ENCODE measurements at places on chromosomes 12 and 14. TPM values are rescaled to one million over a fixed set of nuclear protein-coding genes. Genes with fewer than 3 reads are reported as not detected.

Gene RERGL
- total RNA-seq: 3.2 TPM

Gene NAV3
- total RNA-seq: 12.5 TPM

Gene PTCSC3
- total RNA-seq: 2.3 TPM

Gene GLTP
- 35.5 TPM for total RNA-seq

Gene FGD4
- total RNA-seq: 64.6 TPM

Gene SLC25A47
- not detected for total RNA-seq

Gene RNF10
- total RNA-seq: 150 TPM

GRCh38 chr12:47650469-47650868 is 55.4 kb downstream of the RPAP3 start:
- DNase-seq: no peak

- no peak for DNase-seq
Observed at GRCh38 chr14:30520536-30520935, 38.4 kb upstream of the G2E3 start.

DNA sequence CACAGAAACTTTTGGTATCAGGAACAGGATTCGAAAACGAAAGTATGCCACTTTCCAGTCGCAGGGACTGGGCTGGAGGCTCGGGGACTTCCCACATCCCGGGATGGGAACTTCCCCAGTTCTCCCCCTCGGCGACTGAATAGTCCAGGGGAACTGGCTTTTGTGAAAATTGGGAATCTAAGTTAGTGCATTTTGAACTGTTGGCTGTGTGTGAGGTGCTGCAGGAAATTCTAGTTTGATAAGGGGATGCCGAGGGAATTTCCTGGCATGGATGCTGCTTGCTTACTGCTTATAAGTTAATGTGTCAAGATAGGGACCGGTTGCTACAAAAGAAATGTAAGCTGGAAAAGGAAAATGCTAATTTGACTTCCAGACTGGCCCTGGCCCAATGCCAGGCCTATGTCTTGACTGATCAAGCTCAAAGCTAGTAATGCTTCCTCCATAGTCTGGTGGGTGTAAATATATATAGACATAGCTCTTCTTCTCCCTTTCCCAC is 73.4 kb upstream of the EIF5 start:
- peak; percentile 86 for DNase-seq

- no peak for DNase-seq
Observed at GRCh38 chr12:48070731-48071130, 35.1 kb downstream of the SENP1 start.

GRCh38 chr14:96876747-96877146 is 79.6 kb downstream of the VRK1 start:
- DNase-seq: no peak

DNA sequence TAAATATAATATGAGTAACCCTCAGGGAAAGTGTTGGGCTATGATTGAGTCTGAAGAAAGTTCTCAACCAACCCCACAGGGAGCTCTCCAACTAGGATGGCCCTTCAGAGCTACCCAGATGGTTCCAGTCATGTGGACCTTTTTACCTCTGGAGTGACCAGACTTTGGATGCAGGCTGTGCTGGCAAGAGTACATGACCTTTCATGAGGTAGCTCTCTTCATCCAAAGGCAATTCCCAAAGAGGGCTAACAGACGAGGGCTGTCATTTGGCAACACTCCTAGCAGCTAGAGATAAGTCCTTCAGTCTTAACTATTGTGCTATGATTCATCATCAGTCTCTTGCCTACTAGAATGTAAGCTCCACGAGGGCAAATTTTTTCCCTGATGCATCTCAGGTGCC is 75.4 kb downstream of the DUSP6 start:
- DNase-seq: no peak

GRCh38 chr14:34035177-34035933 is 84.5 kb upstream of the EGLN3 start:
- no peak for DNase-seq

- DNase-seq: no peak
Observed at GRCh38 chr14:58026967-58027366, 125.0 kb downstream of the ARMH4 start.

DNA sequence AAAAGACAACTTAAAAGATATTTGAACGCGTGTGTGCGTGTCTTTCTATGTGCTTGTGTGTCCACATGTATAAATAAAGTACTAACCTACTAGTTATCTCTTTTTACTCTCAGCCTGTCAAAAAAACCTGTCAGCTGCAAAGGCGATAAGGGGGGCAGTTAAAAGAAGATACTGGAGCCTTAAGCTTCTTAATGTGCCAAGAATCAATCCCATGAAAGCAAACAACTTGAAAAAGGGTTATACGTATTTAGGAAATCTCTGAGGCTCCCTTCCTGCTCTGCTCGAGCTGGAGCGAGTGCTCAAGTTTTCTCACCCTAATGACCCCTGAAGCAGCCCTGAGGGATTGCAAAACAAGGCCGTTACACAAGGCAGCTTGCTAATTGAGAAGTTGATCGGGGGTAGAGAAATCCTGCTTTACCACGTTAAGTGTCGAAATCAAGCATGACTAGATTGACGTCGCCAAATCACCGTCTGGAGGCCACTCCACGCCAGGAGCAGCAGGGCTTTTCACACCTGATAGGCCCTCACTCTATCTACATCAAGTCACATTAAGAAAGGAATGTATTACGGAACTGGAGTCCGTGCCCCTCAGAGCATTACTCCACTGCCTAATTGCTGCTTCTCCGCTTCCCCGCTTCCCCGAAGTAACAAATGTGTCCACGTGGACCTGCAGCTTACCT is 32.4 kb downstream of the LMO3 start:
- peak; percentile 59 for DNase-seq

DNA sequence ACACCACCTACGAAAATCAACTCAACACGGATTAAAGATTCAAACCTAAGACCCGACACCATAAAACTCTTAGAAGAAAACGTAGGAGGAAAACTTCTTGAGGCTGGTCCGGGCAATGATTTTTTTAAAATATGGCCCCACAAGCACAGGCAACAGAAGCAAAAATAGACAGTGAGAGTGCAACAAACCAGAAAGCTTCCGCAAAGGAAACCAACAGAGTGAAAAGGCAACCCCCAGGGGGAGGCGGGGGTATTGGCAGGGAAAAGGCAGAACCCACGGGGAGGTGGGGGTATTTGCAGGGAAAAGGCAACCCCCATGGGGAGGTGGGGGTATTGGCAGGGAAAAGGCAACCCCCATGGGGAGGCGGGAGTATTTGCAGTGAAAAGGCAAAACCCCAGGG is 20.5 kb upstream of the FBRSL1 start:
- no peak for DNase-seq

DNA sequence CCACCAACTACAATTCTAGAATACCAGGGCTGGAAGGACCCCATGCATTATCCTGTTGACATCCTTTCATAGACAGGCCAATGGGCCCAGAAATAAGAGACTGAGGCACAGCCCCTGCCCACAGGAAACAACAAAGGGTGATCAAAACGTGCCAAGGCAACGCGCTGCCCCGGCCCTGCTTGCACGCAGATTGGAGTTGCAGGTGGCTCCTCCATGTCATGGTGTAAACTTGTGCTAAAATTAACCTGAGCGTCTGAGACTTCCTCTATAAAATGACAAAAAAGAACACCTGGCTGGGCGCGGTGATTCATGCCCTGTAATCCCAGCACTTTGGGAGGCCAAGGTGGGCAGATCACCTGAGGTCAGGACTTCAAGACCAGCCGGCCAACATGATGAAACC is 30.1 kb downstream of the SPRING1 start:
- no peak for DNase-seq

DNA sequence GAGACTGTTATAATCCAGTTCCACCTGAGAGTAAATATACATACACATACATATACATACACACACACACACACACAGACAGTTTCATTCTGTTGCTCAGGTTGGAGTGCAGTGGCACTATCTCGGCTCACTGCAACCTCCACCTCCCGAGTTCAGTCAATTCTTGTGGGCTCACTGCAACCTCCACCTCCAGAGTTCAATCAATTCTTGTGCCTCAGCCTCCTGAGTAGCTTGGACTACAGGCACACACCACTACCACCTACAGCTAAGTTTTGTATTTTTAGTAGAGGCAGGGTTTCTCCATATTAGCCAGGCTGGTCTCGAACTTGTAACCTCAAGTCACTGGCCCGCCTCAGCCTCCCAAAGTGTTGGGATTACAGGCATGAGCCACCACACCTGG is 8.9 kb upstream of the PHLDA1 start:
- no peak for DNase-seq

Data from lung (tissue), 17 donors.